ENCODE measurements at places on chromosomes 2 and 18.

GRCh38 chr2:3572620-3573019, 2.4 kb upstream of the RPS7 start:
- no peak for DNase-seq

DNA sequence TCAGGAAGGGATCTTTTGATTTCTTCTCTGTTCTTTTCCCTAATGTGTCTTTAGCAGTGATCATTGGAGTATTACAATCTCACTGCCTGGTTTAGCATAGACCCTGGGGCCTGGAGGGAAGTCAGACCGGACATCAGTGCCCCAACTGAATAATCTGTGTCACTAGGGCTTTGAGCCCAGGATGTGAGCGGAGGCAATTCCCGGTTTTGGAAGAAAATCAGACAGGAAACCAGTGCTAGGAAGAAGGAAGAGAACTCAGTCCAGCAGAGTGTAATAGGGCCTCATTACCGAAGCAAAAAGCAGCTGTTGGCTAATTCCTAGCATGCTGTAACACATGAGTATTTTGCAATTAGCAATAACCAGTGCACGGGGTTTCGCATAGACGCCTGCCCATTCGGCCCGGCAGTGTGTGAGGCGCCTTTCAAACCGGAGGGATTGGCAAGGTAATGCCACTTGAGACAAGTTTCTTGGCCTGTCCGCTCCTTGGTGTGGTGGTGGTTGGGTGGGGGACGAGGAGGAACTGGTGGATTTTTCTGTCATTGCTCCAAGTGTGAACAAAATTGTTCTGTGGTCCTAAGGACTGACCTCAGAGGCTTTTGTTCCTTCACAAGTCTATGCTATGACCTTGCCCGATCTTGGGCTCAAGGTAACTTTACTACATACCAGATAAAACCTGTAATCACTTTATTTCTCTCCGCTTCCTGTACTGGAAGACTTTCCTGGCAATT, 2.8 kb downstream of the FOSL2 start:
- no peak for DNase-seq

GRCh38 chr2:149094217-149095015, 55.9 kb downstream of the LYPD6B start:
- DNase-seq, result no peak

- DNase-seq, result no peak
Measured at GRCh38 chr18:76420898-76421684, 74.0 kb downstream of the ZNF516 start.

- DNase-seq, result no peak
Measured at GRCh38 chr18:79336556-79337142, 59.1 kb upstream of the NFATC1 start.

DNA sequence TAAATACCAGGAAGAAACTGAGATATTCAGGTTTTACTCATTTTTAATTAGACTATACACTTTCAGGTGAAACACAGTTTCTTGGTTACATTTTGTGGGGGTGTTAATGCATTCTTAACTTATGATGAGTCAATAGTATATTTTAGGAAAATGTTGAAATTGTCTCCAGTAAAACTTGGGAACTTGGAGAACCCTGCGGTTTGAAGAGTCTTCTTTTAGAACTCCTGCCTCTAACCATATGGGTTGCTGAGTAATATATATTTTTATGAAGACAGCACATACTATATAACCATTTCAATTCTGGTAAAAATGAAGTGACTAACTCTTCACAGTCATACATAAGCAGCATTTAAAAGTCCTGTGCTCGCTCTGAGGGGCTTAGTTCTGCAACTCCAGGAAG, 308.2 kb upstream of the LRATD1 start:
- DNase-seq, result no peak

DNA sequence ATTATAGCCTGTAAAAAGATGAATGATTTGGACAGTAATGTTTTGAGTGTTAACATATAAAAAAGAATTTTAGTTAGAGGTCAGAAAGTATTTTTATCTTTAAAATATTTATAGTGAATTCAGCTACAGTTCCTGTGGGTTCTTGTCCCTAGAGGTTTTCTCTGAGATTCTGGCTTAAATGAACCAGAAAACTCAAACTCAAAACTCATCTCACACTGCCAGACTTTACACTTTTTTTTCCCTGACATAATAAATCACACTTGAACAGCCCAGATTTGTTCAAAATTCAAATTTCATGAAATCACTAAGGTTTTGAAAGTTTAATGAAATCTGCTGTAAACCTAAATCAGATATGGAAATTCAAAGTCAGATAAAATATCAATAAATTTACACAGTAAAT, 92.3 kb downstream of the KCNH7 start:
- DNase-seq, result no peak

GRCh38 chr18:4603955-4604354, 148.8 kb upstream of the DLGAP1 start:
- DNase-seq, result no peak

DNA sequence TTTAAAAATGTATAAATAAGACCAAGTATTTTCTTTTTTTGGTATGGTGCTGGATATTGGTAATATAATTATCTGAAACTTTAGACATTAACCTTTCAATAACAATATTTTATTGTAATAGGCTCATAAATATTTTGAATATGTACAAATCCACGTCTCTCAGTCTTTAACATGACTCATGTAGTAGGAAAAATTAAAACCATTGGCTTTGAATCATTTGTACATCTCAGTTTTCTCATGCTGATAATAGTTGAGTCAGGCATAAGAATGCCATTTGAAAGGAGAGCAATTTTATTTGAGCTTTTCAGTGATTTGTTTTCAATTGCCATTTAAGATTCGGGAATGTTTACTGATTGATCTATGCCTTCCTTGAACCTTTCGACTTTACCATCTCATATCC, 364.8 kb downstream of the TGIF1 start:
- DNase-seq, result no peak

DNA sequence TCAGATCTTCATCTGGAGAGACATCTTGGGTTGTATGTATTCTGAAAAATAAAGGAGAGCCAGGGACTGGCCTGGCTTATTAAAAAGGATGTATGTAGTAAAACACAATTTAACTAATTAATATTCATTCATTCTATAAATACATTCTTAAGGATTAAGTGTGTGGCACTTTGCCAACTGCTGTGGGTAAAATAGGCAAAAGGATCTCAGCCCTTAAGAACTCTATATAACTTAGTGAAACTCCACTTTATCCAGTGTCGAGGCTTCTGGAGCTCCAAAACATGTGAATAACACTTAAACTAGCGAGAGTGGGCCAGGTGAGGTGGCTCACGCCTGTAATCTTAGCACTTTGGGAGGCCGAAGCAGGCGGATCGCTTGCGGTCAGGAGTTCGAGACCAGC, 7.7 kb upstream of the STK39 start:
- DNase-seq, result no peak

DNA sequence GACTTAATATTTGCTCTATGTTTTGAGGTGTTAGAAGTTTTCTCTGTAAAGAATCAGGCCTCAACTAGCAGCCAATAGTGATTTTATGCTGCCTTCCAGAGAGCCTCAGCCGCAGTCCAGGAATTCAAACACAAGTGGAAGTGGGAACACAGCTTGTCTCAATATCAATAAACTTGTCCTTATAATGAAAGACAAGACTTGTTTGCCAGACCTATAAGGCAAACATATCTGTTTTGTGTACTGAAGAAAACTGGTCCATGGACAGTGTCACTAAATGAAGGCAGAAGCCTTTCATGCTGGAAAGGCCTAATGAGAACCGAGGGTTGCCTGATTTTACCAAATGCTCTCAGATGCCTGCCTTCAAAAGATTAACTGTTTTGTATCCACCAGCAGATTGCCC, 182.2 kb downstream of the EPHA4 start:
- DNase-seq, result no peak

GRCh38 chr2:60964651-60965498, 52.6 kb upstream of the PEX13 start:
- no peak for DNase-seq

GRCh38 chr18:8389391-8390340, 219.6 kb upstream of the RAB12 start:
- DNase-seq, result no peak

GRCh38 chr2:71748227-71748626, 294.9 kb downstream of the DYSF start:
- no peak for DNase-seq

DNA sequence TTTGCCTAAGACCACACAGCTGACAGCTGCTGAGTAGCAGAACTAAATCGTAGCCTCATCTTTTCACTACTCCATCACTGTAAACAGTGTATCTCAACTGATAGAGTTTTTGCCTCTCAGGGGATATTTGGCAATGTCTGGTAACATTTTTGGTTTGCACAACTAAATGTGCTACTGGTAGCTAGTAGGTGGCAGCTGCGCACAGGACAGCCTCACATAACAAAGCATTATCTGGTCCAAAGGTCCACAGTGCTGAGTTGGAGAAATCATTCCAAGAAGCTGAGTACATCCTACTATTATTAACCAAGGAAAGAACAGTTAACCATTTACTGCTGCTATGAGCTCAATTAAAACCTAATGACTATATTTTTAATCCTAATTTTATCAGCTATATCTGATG, 6.1 kb upstream of the CCDC102B start:
- DNase-seq, result no peak

DNA sequence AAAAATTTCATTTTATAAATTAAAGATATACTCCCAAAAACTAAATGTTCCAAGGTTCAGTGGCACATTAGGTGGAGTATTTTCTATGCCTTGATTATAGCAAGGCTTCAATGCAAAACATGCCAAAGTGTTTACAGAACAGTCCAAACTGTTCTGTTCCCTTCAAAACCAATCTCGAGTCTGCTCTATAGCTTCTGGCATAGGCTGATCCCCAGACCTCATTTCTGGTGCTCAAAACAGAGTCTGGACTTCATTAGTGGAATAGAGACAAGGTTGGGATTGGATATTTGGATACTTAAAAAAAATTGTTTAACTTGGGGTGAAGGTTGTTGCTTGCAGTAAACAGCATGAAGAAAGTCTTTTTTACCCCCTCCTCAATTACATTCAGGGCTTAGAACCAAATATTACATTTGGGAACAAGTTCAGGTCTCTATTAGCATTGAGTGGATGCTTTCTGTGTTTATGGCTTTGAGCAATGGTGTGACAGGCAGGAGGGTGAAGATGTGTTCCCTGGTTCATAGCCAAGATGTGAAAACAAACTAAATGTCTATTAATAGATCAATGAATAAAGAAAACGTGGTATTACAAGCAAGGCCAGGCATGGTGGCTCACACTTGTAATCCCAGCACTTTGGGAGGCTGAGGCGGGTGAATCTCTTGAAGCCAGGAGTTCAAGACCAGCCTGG, 208.1 kb upstream of the RND3 start:
- no peak for DNase-seq

- no peak for DNase-seq
Measured at GRCh38 chr2:232528746-232529460, 2.9 kb downstream of the CHRND start.

DNA sequence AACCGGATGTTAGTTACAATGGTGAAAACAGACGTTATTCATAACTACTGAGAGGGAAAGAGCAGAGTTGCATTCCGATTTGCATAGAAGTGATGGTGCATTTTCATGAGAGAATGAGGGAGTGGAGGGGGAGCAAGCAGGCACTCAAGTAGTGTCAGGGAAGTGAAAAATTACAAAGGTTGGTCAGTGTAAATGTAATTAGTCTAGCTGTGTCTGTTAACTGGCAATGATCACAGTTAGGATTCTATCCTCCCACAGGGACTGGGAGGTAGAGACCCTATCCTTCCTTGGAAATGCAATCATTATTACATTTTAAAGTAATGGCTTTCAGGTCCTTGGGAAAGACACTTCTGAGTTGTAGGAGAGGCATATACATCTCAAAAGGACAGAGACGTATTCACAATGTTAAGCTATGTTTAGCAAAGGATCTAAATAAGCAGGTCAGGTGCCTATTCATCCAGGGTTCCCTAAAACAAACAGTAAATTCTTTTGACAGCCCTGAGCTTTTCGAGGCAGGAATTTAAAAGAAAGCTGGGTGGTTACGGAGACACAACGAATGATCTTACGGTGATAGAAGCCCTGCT, 1671.8 kb upstream of the DDX18 start:
- DNase-seq, result no peak

DNA sequence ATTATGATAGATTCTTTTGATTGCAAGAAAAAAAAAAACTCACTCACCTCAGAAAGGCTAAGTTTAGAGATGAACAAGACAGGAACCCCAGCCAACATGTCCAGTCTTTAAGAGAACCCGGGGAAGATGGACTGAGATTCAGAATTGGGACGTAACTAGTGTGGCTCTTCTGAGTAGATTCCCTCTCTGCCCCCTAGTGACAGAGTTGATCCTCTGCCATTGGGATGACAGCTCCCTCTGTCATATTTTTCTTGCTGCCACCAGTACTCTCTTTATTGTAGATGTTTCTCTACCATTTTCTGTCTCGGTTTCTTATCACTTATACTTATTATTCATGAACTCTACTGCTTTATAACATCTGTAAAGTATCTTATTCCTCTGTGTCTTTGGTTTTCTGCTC, 77.7 kb downstream of the GULP1 start:
- DNase-seq, result no peak

DNA sequence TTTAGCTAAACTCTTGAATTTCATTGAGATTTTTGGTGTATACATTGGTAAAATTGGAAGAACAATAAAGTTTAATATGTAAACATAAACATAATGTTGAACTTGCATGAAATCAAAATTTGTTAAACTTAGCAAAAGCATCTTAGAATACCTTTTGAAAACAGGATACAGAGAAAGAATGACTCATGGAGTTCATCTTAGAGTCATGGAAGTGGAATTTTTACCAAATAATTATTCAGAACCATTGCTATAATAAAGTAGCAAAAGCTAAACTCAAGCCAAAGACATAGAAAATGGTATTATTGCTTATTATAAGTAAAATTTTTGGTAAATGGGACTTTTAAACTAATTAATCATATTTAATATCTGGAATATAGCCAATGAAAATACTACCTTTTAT, 841.6 kb upstream of the SLC39A10 start:
- DNase-seq, result no peak

DNA sequence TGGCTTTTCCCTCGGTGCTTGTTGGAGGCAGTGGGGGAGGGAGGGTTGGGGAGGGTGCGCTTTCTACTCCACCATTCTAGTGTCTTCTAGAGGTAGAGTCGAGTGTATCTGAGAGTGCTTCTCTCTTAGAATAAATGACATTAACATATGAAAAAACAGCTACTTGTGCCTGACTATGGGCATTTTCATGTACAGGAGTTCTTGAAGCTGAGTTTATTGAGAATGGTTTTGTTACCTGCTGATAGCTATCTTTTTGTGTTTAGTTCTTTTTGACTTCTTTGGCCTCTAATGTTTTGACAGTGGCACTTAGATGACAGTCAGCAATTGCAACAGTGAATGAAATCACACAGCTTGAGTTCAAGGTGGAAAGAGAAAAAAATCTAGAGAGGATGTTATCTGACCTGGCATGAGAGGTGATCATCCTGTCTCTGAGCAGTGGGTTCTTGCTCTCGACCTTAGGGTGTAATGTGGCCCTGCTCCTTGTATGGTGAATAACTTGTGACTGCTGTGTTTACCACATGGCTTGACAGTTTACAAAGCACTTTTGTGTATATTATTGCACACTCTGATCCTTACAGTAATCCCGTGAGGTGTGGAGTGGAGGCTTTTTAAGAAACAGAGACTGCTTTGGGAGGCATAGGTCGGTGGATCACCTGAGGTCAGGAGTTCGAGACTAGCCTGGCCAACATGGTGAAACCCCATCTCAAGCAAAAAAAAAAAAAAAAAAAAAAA, 86.7 kb downstream of the AGAP1 start:
- no peak for DNase-seq

GRCh38 chr2:161388146-161388779, 27.8 kb upstream of the TBR1 start:
- DNase-seq, result no peak

GRCh38 chr2:16553226-16553625, 112.4 kb downstream of the CYRIA start:
- DNase-seq, result no peak

GRCh38 chr2:238286987-238287736, 1.2 kb downstream of the PER2 start:
- no peak for DNase-seq

Data from cortex of kidney (tissue), 1 donor.